ENCODE measurements at places on chromosomes 12 and 14.

- no peak for DNase-seq
Measured at GRCh38 chr12:132416121-132416673, 73.8 kb upstream of the FBRSL1 start.

DNA sequence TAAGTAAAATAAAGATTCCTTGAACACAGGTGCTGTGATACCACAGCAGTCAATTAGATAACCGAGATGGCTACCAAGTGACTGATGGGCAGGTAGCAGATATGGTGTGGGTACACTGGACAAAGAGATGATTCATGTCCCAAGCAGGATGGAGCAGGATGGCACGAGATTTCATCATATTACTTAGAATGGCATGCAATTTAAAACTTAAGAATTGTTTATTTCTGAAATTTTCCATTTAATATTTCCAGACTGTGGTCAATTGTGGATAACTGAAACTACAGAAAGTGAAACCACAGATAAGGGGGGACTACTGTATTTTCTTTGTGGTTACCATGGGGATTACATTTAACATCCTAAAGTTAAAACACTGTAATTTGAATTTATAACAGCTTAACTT, 7.5 kb upstream of the ZFP36L1 start:
- DNase-seq = peak; percentile 34

GRCh38 chr14:72606879-72607278, 287.0 kb downstream of the DPF3 start:
- DNase-seq = no peak

GRCh38 chr12:122501489-122501989, 807 bp upstream of the ZCCHC8 start:
- DNase-seq = no peak

DNA sequence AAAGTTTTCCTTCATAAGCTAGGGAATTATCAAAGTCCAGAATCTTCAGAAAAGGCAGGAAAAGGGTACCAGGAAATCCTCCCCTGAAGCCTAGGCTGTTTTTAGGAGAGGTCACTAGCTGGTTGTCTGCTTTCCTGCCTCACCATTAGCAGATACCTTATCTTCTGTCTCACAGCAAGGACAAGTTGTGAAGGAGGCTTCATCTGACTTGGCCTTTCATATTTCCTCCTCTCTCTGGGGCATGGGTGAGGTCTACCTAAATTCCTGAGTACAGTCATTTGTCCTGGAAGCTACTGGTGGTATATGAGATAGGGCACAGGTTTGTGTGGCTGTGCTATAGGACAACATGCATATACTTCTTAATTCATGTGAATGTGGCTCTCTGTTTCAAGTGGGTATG, 2.3 kb downstream of the FOXJ2 start:
- DNase-seq = no peak

DNA sequence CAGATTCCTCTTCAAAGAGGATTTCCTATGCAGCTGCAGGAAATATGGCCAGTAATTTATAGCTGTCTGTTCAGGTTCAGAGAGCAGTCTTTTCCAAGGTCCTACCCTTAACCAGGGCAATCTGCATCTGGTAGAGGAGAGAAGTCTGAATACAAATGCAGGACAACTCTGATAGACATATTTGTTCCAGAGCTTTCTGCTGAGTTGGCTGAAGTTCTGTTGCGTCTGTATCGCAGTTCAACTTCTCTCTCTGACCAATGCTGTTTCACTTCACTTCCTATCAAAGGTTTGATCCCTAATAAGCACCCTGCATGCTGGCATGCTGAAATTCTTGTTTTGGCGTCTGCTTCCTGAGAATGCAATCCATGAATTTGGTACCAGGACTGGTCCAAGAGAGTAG, 14.0 kb upstream of the CCDC91 start:
- no peak for DNase-seq

All from astrocyte of the spinal cord (primary cell).